ENCODE measurements at places on chromosomes 16 and 17.

DNA sequence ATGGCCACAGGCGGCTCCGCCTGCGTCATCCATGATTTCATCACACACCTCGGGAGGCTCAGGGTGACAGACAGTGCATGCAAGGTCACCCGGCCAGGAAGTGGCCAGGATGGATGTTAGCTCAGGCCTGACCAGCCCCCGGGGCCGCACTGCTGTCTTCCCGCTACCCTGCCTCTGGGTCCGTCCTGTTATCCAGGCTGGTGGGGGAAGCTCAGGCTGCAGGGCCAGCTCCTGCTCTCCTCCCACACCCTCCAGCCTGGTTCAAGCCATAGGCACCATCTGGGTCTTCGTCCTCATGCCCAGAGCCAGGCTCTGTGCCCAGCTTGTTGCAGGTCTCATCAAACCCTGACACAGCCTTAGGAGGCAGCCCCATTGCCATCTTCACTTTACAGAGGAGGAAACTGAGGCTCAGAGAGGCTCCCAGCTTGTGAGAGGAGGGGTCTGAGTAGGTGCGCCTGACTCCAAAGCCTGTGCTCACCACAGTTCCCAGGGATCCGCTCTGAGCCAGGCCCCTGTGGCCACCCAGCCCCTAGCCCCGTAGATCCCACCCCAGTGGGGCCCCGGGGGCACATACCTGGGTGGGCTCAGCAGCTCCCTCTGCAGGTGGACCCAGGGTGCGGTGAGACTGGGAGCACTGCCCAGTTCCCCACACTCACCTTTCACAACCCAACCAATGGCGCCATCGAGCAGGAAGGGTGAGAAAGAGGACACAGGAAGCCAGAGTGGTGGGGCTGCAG is 412 bp upstream of the ADGRG3 start:
- no peak for DNase-seq

DNA sequence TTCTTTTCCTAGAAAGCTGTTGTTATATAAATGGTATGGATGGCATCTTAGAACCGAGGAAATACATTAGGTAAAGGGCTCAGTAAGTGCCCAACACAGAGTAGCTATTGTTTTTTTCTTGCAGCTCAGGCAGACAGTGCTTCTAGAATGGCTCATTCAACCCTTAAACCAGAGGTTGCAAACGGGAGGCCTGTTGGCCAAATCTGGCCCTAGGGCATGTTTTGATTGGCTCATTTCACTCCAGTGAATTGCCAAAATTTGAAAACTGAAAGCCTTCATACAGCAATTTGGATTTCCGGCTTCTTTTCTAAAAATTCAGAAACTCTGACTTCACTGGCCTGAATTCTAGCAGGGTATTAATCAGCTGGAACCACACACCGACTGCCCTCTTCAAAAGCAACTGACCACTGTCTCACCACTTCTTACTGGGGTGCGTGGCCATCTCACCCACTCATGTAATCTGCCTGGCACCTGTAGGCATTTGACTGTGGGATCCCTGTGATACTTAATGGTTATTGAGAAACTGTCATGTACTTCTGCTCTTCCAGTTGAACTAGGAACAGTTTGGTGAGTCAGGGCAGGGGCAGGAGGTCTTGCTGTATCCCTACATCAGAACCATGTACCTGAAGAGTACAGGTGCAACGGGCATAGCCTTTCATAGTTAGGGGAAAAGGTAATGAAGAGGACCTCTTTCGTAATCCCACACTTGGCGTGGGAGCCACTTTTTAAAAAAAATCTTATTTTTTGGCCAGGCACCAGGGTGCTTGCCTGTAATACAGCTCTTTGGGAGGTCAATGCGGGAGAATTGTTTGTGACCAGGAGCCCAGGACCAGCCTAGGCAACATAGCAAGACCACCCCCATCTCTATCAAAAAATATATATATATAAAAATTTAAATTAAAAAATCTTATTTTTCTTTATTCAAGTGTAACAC is 53.6 kb upstream of the SCNN1B start:
- DNase-seq: no peak

DNA sequence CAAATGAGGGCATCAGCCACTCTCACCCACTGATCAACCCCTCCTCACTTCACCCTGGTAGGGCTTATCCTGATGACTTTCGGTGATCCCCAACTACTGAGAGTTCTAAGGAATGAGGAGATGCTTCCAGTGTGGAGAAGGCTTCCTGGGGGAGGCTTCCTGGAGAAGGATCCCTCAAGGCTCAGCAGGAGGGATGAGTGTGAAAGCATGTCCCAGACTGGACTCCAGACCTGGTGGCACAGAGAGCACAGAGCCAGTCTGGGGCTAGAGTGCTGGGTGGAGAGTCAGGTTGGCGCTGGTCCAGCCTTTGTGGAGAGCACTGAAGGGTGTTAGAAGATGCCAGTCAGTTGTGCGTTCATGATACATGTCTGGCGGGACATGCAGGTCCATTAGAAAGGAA is 53.7 kb downstream of the PLD6 start:
- DNase-seq: no peak

GRCh38 chr17:74758848-74759168 is 10.4 kb downstream of the NHERF1 start:
- DNase-seq: peak; percentile 83

GRCh38 chr16:72219282-72219681 is 47.3 kb upstream of the PMFBP1 start:
- DNase-seq: peak; percentile 13

GRCh38 chr16:1090620-1091587 is 5.1 kb downstream of the C1QTNF8 start:
- no peak for DNase-seq

DNA sequence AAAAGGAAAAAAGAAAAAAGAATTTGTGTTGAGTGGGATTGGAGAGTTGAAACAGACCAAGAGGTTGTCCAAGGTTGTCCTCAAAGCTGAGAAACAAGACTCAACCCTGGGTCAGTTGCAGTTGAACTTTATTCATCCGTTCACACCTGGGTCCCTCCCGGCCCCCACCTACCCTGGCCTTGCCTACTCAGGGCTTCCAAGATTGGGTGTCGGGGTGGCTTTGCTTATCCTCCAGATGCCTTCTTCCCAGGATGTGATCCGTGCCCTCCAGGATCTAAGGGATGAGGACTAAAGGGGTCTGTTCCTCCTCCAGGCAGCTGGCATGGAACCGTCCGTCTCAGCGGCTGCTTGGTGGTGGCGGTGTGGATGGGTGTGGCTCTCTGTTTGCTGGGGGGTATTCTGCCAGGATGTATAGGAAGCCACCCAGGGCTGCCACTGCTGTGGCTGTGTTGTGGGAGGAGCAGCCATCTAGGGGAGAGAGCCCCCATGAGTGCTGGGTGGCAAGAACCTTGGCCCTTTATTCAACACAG is 10.3 kb upstream of the NAGPA start:
- no peak for DNase-seq

- DNase-seq: no peak
These were observed 174.8 kb downstream of the NTN1 start for GRCh38 chr17:9195961-9196670.

DNA sequence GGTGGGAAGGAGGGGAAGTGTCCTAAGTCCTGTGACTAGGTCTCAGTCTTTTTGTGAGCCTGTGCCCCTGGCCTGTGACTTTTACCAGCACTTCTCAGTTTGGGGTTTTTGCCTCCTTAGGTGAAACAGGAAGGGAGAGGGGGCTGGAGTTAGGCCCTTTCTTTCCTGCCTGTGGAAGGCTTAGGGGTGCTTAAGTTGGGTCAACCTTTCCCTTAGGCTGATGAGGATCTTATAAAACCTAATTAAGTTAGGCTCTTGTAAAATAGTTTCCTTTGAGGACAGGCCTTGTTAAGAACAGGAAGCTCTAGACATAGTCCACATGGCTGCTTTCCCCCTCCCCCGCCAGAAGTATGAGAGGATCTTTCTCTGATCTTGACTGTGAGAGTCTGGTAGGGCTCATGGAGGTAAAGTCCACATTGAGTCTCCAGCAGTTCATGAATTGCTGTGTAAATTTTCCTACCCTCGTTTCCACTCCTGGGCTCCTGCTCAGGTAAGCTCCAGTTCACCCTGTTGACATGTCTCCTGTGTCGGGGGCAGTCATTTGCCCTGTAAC is 17.0 kb upstream of the DNASE1 start:
- no peak for DNase-seq

DNA sequence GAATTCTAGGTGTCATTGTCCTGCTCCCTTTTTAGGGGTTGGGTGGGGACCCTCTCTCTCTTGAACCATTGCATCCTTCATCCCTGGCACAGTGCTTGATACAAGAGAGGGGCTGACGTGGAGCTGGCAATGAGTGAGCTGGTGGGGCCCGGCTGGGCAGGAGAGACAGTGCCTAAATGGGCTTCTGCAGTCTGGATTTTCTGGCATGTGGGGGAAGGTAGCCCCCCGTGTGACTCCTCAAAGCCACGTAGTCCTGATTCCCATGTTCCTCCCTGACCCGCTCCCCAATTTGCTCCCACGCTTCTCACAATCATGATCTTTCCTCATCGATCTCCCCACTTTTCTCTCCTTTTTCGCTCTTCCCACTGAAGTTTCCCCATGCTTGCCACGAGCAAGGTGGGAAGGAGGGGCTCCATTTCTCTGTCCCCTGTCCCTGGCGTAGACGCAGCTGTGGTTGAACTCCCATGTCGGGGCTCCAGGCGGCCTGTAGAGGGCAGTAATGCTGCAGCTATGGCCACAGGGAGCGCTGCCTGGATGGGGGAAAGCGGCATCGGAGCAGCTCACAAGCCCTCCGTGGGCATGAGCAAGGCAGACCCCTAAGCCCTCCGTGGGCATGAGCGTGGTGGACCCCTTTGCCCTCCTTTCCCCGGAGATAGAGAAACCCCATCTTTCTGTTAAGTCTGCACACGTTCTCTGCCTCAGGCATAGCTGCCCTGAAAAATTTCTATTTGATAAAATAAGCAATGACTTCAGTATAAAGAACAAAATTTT is 47.5 kb downstream of the HAPSTR1 start:
- peak; percentile 43 for DNase-seq

DNA sequence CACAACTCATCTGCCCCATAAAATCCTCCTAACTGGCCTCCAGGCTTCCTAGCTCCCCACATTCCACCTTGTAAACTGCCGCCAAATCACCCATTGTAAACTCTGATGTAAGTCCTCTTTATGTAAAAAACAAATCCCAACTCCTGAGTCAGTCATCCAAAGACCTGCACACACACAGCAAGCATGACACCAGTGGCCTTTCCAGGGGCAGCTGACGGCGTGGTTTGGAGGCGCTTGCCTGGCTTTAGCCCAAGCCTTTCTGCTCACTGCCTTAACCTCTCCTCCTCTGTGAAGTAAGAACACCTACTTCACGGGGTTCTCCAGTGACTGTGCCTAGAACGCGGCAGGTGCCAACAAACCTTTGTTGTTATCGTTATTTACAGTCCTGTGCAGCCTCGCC is 14.0 kb downstream of the UBE2O start:
- no peak for DNase-seq

DNA sequence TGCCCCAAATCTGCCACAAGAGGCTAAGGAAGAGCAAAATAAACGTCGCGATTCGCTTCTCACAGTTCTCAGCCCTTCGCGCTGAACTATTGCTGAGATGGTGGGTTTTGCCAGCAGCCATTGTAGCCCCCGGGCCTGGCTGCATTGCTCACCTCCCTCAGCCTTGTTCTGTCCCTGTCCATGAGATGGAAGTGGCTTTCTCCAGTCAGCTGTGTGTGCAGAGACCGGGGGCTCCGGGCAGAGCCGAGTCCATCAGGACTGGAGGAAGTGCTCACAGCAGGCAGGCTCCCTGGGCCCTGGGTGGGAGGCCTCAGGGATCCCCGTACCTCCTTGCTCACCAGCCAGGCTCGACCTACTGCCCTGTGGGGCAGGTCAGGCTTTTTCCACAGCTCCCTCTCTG is 27.6 kb upstream of the CAPN15 start:
- no peak for DNase-seq

DNA sequence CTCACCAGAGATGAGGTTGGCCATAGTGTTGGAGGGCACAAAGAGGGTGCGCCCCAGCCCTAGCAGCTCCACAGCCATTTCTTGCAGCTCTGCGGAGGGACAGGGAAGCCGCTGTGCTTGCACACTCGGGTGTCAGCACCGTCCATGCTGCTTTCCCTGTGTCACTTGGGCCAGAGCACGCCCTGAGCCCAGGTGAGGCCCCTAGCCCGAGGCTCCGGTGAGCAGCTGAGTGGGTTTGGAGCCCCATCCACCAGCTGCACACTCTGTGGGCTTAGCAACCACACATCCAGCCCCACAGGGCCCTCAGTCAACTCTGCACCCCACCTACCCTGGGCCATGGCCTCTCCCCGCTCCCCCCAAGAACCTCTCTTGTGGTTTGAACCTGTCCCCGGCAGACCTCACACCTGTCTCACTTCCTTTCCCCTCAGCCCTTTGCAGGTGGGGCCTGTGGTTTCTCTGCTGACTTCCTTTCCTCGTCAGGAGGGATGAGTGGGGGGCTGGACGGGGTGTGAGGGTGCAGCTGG is 20.7 kb downstream of the TMEM235 start:
- no peak for DNase-seq

- DNase-seq: no peak
These were observed 5.9 kb downstream of the BAIAP2 start for GRCh38 chr17:81040791-81041337.

DNA sequence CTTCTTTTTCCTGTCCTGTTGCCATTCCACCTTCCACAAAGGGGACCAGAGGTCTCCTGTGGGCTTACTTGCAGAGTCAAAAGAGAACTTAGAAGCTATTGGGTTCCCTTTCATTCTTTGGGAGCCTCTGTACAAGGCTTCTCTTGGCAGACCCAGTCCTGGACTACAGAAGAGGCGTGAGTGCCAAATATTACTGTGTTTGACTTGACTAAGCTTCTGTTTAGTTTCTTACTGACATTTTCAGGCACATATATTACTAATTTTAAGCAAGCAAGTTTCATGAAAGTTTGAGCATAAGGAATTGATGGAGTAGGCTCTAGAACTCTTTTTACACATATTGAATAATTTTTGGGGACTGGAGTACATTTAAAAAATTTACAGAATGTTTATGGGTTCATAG is 254.4 kb downstream of the HAPSTR1 start:
- DNase-seq: no peak

- DNase-seq: peak; percentile 56
These were observed 23.9 kb downstream of the ZNF778 start for GRCh38 chr16:89241187-89242007.

DNA sequence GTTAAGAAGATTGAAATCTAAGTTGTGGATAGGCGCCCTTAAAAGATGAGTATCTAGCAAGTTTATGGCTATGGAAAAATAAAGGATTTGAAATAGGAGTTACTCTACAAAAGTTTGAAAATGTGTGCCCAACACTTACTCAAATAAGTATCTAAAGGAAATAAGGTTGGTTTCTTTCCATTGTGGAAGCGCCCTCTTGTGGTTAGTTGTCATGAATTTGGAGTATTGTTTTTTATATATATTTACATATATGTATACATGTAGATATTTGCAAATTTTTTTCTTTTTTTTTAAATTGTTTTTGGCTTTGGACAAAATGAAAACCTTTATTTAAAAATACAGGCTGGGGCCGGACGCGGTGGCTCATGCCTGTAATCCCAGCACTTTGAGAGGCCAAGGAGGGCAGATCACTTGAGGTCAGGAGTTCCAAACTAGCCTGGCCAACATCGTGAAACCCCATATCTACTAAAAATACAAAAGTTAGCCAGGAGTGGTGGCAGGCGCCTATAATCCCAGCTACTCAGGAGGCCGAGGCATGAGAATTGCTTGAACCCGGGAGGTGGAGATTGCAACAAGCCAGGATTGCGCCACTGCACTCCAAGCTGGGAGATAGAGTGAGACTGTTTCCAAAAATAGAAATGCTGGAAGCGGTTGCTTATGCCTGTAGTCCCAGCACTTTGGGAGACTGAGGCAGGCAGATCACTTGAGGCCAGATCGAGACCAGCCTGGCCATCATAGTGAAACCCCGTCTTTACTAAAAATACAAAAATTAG is 24.0 kb upstream of the VPS4A start:
- peak; percentile 54 for DNase-seq
